ENCODE measurements at places on chromosomes 11 and 22.

DNA sequence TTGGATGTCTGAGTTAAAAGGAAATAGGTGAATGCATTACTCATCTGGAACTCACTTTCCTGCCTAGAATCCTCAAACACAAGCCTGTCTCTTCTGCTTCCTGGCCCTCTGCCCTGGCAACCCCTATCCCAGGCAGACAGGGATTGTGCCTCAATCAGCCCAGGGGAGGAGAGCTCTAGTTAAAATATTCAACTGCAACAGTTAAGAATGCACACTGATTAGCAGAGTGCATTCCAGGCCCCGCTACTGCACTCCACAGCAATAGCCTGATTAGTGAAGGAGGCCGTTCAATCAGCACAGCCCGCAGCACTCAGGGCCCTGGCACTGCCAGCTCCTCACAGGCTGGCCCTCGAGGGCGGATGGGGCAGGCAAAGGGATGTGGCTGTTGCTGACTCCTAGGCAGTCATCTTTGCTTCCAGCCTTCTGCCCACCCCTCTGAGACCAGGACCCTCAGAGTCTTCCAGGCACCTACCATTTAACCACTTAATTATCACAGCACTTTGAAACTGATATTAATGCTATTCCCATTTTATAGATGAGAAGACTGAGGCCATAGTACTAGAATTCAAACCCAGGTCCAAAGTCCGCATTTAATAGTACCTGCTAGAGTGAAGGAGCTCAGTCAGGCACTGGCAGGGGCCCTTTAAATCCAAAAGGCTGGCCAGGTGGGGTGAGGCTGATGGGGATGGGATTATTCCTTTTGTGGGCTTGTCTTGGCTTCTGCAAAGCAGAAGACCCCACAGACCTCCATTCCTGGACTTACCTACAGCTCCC is 435.3 kb downstream of the SOX6 start:
- no peak for DNase-seq

DNA sequence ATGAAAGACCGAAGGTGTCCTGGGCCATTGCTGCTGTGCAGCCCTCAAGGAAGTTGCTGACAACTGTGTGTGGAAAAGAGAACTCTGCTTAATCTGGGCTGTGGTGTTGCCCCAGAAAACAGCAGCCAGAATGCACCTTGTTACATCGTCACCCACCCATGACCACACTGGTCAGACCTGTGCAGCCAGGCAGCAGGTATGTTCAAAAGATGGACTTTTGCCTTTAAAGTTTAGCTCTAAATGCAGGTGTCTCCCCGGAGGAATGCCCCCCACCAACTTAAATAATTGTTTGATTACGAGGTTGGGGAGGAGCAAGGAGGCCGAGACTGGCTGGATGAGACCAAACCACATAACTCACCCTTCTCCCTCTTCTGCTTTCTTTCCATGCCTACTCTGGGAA is 15.3 kb upstream of the POLA2 start:
- DNase-seq = no peak

DNA sequence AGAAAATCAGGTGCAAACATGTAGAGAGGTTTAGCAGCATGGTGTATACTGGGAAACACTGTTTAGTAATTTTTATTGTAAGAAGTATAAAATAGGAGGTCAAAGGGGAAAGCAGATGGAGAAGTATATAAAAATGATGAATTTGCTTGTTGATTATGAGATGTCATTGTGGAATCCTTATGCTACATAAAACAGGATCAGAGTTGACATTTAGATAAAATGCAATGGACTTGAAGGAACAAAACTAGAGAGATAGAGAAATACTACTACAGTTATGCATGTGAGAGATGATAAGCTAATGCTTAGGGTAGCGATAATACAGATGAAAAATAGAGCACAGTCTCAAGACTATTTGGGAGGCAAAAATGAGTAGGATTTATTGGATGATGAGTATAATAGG is 191.9 kb upstream of the CTSC start:
- DNase-seq = no peak

DNA sequence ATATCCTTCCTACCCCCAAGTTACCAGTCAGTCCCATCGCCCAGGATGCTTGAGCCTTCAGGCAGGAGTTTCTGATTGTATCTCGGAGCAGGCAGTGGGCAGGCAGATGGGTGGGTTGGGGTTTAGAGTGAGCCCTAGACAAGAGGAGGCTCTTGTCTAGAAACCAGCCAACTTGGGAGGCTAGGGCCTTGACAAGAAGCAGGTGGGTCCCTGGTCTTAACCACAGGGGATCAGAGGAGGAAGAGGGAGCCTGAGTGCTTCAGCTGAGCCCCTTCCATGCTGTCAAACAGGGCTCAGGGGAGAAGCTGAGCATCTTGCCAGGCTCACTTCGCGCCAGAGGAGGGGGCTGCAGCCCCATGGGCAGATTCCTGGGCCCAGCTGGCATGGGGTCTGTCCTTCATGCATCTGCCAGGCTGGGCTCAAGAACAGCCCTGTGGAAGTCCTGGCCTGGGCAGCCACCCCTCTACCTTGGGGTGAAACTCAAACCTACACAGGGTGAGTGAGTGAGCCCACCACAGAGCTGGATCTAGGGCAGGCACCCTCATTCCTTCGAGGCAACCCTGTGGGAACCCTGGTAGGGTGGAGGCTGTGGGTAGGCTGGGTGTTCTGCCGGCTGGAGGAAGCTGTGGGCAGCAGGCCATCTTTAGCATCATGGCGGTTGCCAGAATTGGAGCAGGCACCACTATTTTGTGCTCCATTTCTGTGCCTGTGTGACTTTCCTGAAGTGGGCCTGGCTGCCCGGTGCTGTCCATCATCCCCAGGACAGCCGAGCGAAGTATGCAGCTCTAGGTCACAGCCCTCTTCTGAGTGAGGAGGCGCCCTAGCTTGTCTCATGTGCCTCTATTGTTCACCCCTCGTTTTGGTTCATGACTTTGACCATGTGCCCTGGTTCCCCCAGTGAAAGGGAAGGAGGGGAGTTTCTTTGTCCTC is 108.1 kb downstream of the MORC2 start:
- no peak for DNase-seq

- no peak for DNase-seq
These were observed 154.9 kb downstream of the CACNA1I start for GRCh38 chr22:39725351-39726035.

GRCh38 chr11:95101935-95102334 is 12.3 kb downstream of the ENDOD1 start:
- no peak for DNase-seq

- no peak for DNase-seq
These were observed 7.4 kb downstream of the MED15 start for GRCh38 chr22:20514658-20515406.

GRCh38 chr11:15178214-15178613 is 63.5 kb downstream of the INSC start:
- no peak for DNase-seq

DNA sequence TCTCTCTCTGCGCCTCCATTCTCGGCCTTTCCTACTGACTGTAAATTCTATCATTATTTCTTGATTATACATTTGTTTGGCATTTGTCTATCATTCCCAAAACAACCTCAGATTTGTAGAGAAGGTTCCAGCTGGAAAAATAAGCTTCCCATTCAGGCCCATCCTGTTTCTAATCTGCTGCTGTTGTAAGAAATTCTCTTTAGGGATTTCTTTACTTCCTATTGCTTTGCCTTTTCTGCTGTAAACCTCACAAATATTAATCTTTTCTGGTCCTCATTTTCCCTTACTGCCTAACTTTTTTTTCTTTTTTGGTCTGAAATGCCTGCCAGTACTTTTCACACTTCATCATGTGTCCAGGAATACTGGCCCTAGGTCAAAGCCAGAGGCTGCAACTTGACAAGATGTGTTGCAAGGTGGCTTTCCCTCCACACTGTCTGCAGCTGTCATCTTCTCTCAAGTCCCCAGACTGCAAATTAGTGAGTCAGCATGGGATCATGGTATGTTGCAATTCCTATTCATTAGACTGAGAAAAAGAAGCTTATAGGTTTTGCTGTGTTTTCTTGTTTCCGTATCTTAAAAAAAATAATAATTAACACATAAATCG is 858.7 kb upstream of the CHORDC1 start:
- DNase-seq = no peak

DNA sequence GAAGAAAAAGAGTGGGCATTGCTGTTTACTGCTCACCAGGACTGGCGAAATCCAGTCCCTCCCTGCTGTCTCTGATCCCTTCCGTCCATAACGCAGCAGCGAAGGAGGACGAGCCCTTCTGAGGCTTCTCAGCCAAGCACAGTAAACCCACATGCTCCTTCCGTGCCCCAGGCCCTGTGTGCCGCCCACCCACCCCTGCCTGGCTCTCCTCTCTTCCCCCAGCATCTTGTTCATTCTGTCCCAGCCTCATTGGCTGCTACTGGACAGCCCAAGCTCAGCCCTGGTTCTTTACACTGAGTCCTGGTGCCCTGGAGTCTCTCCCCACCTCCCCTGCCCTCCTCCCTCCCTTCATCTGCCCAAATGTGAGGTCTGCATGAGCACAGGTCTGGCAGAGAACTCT is 559.7 kb downstream of the BRD1 start:
- no peak for DNase-seq

- DNase-seq = no peak
These were observed 459.9 kb downstream of the OPCML start for GRCh38 chr11:133072378-133072777.

DNA sequence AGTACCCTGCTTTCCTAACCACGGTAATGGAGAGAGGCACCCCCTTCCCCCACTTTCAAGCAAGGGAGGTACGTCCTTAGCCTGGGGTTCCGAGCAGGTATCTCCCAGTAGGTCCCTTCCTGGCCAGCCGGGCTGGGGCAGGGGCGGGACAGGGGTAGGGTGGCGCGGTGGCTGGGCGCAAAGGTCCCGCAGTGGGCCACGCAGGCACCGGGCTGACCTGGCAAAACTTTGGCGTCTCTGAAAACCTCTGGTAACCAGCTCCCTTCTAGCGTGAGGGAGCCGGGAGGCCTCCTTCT is 323 bp upstream of the P2RY2 start:
- DNase-seq = no peak

DNA sequence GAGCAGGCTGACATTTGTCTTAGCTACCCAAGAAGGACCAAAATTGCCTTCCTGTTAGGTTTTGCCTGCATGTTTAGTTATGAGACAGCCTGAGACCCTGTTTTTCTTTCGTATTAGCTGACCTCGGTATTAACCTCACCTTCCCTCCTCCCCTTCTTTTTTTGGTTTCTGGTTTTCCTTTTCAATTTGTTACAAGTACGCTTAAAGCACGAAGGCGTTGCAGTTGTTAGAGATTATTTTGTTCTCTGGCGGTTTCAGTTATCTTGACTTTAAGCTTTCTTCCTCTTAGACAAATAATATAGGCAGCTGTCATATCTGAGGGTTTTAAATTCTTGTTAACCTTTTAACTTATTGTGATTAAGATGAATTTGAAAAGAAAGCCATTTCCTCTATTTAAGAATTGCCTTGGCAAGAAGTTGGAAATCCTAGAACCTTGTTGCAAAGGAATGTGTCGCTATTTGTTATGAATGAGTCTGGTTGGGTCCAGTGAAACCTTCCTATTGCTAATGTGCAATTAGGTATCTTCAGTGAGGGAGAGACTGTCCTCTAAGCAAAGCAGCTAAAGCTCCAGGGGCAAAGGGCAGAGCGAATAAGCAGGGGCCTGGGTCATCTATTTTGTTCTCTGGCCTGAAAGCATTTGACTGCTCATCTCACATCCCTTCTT is 45.7 kb downstream of the PACS1 start:
- no peak for DNase-seq

- DNase-seq = no peak
These were observed 7.0 kb downstream of the MARK2 start for GRCh38 chr11:63845911-63846310.

DNA sequence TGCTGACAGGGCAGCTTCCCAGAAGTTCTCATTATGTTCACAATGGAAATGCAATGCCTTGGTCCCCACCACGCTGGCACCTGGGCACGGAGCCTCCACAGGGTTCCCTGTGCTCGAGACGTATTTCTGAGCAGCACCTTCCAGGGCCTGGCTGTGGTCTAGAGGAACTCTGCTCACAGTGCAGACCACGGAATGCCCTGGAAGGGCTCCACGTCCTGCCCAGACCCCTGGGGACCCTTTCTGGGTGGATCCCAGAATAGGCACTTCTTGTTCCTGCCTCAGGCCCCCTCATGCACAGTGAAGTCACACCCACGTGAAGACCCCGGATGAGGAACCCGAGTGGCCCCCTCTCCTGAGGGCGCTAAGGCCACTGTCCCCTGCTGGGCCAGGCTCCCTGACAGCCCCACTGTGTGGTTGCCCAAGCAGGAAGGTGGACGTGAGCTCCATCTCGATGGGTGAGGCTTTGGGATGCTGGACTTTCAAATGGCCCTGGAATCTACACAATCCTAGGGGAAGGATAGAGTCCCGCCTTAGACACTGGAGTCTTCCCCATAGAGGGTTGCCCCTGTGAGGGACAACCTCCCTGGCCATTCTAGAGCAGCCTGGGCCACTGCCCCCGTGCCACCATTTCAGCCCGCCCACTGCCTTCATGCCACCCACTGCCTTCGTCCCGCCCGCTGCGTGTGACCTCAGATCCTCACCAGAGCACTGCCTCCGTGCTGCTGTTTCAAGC is 1106.8 kb downstream of the BRD1 start:
- no peak for DNase-seq

DNA sequence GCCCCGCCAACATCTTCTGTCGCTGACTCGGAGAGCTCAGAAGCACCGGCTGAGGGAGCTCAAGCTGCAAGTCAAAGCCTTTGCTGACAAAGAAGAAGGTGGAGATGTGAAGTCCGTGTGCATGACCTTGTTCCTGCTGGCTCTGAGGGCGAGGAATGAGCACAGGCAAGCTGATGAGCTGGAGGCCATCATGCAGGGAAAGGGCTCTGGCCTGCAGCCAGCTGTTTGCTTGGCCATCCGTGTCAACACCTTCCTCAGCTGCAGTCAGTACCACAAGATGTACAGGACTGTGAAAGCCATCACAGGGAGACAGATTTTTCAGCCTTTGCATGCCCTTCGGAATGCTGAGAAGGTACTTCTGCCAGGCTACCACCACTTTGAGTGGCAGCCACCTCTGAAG is 6.7 kb downstream of the RAG1 start:
- DNase-seq = no peak

GRCh38 chr22:39176143-39176713 is 23.7 kb upstream of the CBX7 start:
- no peak for DNase-seq

DNA sequence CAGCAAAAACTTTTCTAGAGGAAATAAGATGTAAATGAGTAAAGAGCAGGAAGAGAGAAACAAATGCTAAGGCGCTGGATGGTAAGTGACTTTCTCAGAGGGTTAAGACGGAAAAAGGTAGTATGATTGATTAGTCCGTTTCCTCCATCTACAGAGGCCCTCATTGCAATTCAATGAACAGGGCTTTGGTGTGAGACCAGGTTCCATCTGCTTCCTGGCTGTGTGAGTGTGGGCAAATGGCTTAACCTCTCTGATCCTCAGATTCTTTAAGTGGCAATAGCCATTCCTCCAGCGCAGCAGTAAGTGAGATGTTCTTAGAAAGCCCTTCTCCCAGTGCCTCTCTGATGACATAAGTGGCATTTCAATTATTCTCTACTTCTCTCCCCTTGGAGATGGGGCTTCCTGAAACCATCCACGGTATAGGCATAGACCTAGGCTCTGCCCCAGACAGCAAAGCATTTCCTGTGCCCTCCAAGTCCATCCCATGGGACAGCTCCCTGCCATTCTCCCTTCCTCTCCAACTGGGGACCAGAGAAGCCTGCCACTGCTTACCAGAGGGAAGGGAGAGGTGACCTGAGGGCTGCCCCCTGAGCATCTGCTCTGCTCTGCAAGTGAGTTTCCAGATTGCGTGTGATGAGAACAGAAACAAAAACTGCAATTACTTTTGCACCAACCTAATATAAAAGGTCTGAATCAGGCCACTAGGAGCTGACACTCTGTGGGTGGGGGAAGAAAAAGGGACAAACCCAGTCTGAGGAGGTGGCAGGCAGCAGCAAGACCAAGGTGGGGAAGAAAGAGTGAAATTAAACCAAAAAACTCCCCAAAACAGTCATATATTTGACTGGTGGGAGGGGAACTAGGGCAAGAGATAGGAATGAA is 12.7 kb upstream of the CD44 start:
- DNase-seq = no peak
